ENCODE measurements at places on chromosomes 3 and 15.
A peak's percentile ranks its signal among the peaks of the same experiment; 100 is the strongest.

DNA sequence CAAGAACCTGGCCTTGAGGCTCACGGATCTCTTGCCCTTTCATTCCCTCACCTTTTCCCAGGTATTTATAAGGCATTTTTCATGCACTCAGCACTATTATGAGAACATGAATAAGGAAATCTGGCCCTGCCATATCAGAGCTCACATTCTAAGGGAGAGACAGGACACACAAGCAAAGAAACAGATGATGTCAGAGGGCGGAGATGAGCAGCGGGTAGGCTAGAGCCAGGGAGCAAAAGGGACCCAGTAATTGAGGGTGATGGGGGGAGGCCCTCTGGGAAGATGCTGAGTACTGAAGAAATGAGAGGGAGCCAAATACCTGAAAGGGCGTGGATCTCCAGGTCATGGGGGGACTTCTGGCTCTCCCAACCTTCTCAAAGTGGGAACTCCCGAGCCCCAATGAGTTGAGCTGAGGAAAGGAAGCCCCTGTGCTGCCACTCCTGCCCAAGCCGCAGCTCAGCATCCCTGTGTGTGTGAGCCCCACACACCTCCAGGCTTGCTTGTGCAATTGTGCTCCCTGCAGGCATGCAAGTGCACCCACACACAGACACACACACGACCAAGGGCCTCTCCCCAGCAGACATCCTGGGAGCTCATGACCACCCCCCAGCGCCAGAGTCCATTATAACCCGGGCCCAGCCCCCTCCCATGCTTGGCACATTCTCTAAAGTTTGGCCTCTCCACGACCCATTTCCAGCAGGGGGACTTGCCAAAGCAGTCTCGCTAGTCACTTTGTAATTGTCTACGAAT is 81.4 kb upstream of the PXYLP1 start:
- DNase-seq: no peak

- DNase-seq: no peak
Observed at GRCh38 chr3:184039414-184039813, 7.9 kb downstream of the HTR3D start.

DNA sequence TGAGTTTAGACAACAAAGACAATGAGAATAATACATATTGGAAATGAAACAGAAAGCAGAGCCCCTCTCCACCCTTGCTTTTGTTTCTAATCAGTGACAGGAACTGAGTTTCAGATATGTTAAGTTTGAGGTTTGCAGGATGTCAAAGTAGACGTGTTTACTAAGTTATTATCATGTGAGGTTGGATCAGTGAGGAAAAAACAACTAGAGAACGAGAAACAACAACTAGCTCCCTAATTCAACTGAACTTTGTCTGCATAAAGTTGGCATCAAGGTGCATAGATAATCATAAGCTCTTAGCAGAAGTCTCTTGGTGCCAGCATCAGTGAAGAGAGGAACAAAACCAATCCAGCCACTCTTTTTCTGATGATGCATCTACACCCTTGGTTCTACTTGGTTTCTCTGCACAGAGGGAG is 491.1 kb upstream of the NR2F2 start:
- DNase-seq: no peak

DNA sequence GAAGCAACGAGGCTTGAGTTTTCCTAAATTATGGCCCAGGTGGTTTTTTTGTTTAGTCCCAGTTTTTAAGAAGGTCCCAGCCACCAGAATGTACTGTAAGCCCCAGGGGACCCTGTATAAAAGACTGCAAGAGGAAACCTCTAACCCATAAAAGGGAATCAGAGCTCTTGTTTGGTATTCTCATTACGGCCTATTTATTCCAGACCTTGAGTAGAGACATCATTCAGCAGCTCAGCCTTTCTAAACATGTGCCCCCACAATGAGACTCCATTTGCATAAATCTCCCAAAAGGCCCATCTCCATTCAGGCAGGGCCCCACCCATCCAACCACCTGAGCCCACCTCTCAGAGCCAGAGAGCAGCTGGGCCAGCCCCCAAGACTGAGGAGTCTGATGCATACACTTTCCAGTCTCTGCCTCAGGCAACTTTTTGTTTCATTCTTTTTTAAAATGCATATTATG is 25.7 kb downstream of the ZDHHC3 start:
- no peak for DNase-seq

DNA sequence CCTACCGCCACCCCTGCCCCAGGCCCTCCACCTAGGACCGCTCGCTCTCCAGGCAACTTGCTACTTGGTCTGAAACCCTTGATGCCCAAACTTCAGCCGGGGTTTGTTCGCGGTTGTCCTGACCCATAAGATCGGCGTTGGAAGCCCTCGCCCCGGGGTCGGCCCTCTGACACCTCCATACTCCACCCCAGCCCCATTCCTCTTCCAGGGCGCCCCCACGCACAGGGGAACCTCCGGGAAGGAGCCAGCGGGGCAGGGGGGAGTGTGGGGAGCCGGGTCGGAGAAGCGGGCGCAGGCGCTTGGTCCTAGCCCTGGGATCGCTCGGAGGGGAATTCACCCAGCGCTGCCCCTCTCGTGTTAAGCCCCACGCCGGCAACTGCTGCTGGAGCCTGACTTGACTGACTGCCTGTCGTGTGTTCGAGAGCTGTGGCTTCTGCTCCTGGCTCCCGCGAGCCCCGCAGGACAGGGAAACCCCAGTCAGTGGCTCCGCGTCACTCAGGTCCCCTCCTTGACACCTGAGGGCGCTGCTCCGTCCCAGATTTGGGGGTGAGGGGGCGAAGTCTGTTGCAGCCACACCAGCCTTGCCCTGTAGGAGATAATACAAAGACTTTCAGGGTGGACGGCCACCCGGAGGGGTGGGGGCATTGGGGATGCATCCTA is 675 bp downstream of the RYR3 start:
- DNase-seq: no peak

DNA sequence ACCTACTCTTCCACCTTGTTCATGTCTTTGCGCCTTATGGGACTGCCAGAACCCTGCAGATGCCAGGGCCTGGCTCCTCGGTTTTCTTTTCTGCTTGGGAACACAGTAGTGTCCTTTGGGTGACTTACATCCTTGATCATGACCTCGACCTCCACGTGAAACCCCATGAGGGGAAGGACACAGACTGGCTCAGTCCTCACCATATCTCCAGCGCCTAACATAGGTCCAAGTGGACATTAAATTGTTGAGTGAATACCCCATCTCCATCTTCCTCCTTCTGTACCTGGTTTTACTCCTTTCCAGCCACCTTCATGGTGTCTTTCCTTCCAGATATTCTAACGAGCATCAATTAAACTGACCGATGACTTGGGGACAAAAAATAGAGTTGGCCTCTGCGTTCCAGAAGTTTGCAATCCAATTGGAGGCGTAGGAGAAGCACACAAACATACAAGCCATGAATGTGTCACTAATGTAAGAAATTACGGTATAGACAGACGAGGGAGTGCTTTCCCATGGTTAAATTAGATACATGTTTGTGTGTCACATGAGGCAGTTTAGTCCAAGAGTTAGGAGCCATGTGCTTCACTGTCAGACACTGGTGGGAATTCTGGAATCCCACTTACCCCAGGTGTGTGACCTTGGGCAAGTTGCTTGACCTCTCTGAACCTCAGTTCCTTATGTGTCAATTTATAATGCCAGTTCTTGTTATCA is 907 bp upstream of the HERC1 start:
- no peak for DNase-seq

GRCh38 chr3:16079519-16079918 is 95.0 kb upstream of the GALNT15 start:
- DNase-seq: peak; percentile 84

DNA sequence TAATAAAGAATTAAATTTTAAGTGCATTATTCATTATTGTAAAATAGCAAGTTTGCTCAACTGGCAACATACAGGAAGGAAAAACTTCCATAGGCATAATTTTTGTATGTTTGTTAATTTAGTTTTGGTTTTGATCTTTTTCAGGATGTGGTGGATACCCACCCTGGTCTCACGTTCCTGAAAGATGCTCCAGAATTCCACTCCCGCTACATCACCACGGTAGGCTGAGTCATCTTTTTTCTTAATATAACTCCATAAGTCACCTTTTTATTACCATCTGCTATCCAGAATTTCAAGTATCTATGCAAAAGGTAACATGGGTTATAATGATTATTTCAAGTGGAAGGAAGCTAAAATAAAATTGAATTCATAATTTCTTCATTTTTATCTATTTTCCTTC is 104.8 kb downstream of the PPP2R3A start:
- DNase-seq: peak; percentile 87

DNA sequence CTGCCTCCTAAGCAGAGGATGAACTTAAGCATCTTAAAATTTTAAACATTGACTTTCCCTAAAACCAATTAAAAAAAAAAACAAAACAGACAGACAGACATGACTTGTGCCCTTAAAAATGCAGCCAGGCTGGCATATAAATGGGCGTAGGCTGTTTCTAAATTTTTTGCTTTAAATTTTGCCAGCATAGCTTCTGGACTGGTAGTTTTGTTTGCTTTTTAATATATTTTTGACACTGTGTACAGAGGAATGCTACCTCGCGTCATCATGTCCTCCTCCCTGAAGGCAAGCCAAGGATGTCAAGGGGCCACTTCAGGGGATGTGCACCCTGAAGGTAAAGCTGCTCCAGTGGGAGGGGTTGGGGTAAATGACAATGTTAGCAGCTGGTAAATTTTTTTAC is 134.8 kb downstream of the PGPEP1L start:
- DNase-seq: peak; percentile 67

GRCh38 chr3:108328821-108329486 is 32.6 kb downstream of the HHLA2 start:
- DNase-seq: no peak

DNA sequence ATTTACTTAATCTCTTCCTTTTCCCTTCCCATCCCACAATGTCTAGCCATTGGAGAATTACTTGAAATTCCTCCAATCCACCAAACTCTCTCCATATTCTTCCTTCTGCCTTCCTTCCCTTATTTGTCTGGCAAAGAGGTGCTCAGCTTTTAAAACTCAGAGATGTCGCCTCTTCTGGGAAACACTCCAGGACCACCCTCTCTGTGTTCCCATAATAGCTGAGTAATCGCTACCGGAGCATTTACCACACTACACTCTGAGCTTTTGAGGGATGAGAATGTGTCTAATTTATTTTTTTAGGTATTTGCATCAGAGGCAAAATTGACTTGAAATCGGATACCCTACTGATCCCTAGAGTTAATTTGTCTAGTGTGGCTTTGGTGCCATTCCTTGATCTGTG is 245.7 kb upstream of the TPRG1 start:
- DNase-seq: peak; percentile 38
